Naive thymus-derived CD8-positive, alpha-beta T cell (primary cell): ENCODE measurements at places on chromosomes 13 and 19. TPM values are rescaled to one million over a fixed set of nuclear protein-coding genes. Genes with fewer than 3 reads are reported as not detected.

The MYBPC2 gene
- polyA plus RNA-seq = not detected

The NANOS3 gene
- polyA plus RNA-seq = not detected

The LINGO3 gene
- polyA plus RNA-seq = 9.2 TPM

The HIF3A gene
- polyA plus RNA-seq = not detected

The KLK3 gene
- polyA plus RNA-seq = not detected

The CHST8 gene
- polyA plus RNA-seq = not detected
